ENCODE measurements at places on chromosomes 3 and 15.

DNA sequence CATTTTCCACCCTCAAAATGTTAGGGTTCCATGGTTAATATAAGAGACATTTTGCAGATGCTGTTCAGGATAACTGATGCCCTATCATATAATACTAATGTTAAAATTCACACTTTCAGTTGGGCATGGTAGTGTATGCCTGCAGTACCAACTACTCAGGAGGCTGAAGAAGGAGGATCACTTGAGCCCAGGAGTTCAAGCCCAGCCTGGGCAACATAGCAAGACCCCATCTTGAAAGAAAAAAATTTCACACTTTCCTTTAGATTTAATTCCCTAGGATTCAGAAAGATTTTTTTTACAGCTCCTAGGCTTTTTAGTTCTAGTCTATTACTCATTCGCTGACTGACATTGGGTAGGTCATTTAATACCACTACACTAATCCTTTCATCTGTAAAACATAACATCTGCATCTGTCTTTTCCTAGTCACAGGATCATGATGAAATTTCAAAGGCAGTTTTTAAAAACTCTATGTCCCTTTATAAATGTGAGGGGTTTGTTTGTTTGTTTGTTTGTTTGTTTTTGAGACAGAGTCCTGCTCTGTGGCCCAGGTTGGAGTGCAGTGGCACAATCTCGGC is 103.7 kb downstream of the MYO5A start:
- DNase-seq = no peak

GRCh38 chr3:33773637-33774036 is 24.8 kb upstream of the PDCD6IP start:
- DNase-seq = no peak

- no peak for DNase-seq
Measured at GRCh38 chr15:61390138-61390537, 161.0 kb upstream of the RORA start.

- DNase-seq = no peak
Measured at GRCh38 chr3:126065876-126066275, 18.0 kb downstream of the SLC41A3 start.

DNA sequence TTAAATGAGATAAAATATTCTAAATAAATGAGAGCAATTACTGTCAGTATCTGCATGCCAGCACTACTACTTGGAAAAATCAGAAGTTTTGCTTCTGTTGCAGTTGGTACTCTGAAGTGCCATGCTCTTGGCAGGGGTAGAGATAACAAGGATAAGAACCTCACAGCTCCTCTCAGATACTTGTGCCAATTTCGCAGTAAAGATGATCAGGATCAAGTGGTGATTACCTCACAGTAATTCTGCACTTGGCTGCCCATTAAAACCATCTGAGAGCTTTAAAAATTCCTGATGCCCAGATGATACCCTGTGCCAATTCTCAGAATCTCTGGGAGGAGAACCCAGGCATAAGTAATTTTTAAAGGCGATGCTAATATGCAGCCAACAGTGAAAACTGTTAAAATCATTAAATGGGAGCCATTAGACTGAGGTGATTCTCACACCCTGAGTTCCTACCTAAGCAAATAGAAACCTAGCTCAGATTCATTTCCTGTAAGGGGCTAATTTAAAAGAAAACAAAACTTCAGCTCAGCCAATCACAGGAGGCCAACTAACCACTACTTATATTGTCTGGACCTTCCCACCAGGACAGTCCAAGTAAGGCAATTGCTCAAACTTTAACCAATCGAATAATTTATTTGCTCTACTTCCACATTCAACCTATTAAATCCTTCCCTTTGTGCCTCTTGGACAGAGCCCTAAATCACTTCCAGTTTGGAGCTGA is 171.2 kb downstream of the KCNMB2 start:
- DNase-seq = no peak

GRCh38 chr3:128378631-128379347 is 87.9 kb downstream of the DNAJB8 start:
- no peak for DNase-seq
